ENCODE measurements at places on chromosomes 12 and 14.

DNA sequence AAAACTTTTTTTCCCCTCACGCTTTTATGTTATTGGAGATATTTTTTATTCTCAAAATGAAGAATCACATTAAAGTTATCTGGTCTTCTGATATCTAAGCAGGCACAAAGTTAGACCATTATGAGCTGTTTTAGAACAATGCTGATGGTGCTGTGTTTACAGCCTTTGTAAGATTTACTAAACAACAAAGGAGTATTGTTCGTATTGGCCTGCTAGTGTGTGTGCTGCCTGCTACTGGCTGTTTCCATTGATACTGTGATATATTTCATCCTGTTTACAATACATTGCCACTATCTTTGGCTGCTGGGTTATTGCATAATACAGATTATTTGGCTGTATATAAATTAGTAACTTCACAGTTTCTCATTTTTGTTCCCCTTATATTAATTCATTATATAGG lies 220.8 kb downstream of the ITPR2 start:
- DNase-seq: no peak

GRCh38 chr12:75455839-75456238 lies 24.7 kb upstream of the GLIPR1 start:
- no peak for DNase-seq

- peak; percentile 43 for DNase-seq
Observed at GRCh38 chr14:90455100-90455571, 58.3 kb downstream of the CALM1 start.

GRCh38 chr14:68420350-68420749 lies 372.5 kb downstream of the ZFP36L1 start:
- DNase-seq: no peak

- DNase-seq: no peak
Observed at GRCh38 chr14:47935332-47935731, 259.9 kb upstream of the MDGA2 start.

GRCh38 chr12:88503281-88503703 lies 77.0 kb downstream of the KITLG start:
- peak; percentile 31 for DNase-seq

GRCh38 chr12:120537856-120538220 lies 3.7 kb downstream of the RNF10 start:
- no peak for DNase-seq

GRCh38 chr12:524167-524951 lies 64.6 kb downstream of the B4GALNT3 start:
- peak; percentile 79 for DNase-seq

- no peak for DNase-seq
Observed at GRCh38 chr12:128361400-128361995, 94.5 kb downstream of the TMEM132C start.

GRCh38 chr12:104736307-104736706 lies 221.8 kb downstream of the SLC41A2 start:
- DNase-seq: no peak

DNA sequence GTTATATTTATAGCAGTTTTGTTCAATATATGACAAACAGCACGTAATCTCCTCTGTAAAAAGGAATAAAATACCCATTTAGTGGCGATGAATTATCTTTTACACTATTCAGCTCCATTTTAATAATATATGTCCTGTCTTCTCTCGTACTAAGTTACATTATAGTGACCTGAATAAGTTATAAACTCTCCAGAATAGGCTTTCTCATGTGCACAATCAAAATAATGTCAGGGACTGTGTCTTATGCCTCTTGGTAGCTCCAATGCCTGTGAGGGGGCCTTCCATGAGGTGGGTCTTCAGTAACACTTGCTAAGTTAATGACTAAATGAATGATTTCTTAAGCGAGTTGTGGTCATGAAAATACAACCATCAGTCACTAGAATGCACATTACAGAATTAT lies 150.9 kb downstream of the MDGA2 start:
- no peak for DNase-seq

DNA sequence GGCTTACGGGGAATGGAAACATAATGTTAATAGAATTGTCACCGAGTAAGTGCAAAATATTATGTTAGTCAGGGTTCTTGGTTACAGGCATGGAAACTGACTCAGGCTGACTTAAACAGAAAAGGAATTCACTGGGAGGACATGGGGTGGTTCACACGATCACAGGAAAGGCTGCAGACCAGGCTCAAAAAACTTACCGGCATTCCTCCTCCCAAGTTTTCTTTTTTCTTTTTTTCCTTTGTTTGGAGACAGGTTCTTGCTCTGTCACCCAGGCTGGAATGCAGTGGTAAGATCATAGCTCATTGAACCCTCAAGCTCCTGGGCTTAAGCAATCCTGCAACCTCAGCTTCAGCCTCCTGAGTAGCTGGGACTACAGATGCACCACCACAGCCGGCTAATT lies 11.9 kb upstream of the UBE2N start:
- no peak for DNase-seq

- DNase-seq: no peak
Observed at GRCh38 chr14:98705871-98706300, 566.1 kb downstream of the BCL11B start.

- no peak for DNase-seq
Observed at GRCh38 chr12:124411953-124412645, 117.2 kb downstream of the RFLNA start.

- peak; percentile 36 for DNase-seq
Observed at GRCh38 chr12:108822497-108823205, 34.7 kb downstream of the SSH1 start.

DNA sequence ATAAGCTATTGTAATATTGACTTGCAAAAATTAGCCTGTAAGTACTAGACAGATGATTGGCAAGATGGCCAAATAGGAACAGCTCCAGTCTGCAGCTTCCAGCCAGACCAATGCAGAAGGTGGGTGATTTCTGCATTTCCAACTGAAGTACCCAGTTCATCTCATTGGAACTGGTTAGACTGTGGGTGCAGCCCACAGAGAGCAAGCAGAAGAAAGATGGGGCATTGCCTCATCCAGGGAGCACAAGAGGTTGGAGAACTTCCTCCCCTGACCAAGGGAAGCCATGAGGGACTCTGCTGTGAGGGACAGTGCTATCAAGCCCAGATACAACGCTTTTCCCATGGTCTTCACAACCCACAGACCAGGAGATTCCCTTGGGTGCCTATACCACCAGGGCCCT lies 16.0 kb upstream of the SPATA7 start:
- no peak for DNase-seq

All from SK-N-DZ (cell line).